ENCODE measurements at places on chromosomes 2 and 18.
A peak's percentile ranks its signal among the peaks of the same experiment; 100 is the strongest.

GRCh38 chr18:41096504-41096903 lies 858.5 kb upstream of the PIK3C3 start:
- no peak for DNase-seq

- no peak for DNase-seq
Measured at GRCh38 chr2:11652553-11652952, 17.4 kb downstream of the NTSR2 start.

GRCh38 chr2:162241571-162241970 lies 1.7 kb downstream of the FAP start:
- no peak for DNase-seq

DNA sequence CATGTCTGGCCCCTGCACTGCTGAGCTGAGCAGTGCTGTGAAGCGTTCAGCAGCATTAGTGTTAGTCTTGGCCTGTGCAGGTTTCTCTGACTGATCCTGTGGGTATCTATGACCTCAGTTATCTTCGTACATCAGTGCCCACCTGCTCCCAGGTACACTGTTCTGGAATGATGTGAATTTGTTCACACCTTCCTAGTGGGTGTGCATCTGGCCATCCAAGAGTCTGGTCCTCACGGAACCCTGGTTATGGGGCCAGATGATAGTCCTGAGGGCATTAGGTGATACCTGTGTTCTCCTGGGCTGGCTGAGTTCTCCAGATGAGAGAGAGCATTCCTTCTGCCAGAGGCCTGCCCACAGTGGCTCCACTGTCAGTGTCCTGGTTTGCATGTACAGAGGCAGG lies 57.2 kb downstream of the INPP4A start:
- DNase-seq = no peak

DNA sequence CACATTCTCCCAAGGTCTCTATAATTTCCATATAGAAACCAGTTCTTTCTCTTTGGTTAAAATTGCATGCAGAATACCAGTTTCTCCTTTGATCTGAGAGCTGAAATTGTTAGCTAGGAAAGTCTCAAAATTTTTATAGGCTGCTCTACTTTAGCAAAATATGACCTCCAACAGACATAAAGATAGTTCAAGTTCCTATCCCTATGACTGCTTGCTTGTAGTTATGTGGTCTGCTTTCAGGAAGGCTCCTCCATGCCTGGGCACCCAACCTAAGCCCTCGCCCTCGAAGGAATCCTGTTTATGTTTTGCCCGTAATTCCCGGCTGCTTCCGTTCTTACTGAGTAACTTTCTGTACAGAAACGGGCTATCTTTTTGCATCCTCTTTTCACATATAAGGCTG lies 28.0 kb upstream of the LTBP1 start:
- DNase-seq = no peak

DNA sequence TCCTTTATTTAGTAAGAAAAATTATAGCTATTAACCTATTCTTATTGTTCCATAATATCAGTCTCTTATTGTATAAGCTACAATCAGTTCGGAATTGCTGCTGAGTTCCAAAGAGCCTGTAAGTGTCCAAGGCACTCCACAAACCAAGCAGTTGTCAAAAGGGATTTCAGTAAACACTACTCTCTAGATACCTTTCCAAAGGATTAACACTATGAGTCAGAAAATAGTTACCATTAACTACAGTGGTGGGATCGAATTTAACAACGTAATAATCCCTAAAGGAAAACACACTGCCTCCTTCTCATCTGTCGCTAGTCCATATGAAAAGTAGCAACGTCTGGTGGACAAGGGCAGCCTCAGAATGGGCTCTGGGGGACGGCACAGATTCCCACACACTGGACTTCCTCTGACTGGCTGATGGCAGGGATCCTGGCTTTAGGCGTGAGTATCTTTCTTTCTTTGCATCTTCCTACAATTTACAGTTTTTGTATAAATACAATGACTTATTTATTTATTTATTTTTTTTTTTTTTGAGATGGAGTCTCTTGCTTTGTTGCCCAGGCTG lies 8.8 kb downstream of the TGFBRAP1 start:
- no peak for DNase-seq

DNA sequence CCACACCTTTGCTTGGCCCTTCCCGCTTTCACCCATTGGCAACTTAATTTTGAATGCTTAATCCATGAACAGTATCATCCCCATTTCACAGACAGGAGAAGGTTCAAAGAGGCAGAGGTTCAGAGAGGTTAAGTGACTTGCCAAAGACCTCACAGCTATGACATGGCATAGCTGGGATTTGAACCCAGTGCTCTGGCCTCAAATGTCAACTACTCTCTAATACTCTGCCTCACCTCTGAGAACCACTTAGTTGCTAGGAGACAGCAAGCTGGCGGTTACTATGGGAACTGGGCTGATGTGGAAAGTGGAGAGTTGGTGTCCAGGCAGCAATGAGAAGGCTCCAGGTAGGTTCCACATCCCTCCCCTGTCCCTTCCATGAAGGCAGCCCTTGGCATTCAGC lies 15.8 kb upstream of the PRSS56 start:
- DNase-seq = no peak

- no peak for DNase-seq
Measured at GRCh38 chr2:217739741-217740140, 263.1 kb downstream of the TNS1 start.

DNA sequence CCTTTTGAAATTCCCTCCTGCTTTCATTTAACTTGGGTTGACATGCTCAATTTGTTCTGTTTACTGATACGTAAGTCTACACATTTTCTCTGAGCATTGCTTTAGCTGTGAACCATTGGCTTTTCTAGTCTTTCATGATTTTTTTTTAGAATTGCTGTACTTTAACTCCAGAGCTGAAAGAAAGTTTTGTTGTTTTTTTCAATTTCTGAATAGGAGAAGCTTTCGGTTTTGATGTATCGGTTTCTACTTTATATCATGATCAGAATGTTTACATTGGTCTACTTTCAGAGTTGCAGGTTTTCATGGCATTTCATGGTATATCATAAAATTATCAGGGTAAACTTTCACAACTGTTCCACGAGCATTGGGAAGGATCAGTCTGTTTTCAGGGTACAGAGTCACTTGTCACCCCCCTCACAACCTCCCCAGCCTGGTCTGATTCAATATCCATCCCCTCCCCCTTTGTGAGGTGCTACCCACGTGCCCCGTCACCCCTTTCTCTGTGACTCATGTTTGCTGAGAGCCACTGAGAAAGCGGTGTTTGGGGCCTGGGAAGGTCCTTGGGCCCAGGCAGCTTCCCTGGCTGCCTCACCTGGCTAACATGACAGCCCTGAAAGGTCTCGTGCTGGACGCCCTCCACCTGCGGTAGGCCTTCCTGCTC lies 7.0 kb downstream of the ASTL start:
- no peak for DNase-seq

DNA sequence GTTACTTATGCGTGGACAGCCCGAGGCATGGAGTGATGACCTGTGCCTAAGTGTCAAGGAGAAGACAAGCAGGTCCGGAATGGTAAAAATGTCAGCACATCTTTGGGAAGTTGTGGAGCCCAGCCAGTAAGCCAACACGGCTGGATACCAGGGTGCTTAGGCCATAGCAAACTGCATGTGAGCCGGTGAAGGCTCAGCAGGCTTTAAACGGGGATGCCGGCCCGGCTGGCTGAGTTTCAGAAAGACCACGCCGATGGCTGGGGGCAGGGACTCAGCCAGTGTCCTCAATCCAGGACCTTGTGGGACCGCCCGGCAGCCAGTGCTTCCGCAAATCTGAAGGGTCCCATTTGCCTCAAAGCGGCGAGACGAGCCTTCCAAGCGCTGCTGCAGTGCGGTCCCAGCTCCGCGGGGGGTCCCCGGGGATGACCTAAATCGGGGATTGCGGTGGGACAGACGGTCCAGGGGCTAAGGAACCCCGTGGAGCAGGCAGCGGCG lies 946 bp upstream of the AGAP1 start:
- no peak for DNase-seq

GRCh38 chr2:123434546-123435395 lies 590.3 kb upstream of the CNTNAP5 start:
- DNase-seq = no peak

DNA sequence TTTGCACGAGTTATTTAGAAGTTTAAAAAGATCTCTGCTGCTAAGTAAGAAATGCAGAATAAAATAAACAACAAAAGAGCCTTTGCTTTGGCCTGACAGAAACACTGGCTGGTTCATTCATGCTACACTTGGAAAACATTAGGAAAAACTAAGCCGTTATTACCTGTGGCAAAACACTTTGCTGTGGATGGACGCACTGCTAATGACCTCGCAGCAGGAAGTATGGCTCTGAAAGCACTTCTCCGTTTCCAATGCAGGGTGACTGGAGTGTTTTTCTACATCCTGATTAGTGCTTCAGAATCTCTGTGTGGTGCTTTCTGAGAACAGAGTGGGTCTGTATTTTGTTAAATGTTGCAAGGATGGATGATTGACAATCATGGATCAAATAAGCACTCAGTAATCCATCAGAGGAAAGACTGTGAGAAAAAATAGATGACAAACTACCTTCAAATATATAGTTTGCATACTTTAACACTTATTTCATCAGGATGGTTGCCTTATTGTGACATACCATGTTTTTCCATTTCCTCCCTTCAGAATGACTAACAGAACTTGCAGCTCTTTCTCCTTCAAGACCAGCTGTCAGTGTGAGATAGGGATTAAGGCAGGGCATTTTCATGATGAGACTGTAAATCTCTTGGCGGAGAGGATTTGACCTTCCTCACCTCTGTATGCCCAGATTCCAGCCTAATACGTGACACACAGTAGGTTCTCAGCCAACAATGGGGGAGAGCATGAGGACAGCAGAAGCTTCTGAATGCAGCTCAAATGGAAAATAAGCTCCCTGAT lies 38.0 kb downstream of the LINC00305 start:
- DNase-seq = peak; percentile 60

DNA sequence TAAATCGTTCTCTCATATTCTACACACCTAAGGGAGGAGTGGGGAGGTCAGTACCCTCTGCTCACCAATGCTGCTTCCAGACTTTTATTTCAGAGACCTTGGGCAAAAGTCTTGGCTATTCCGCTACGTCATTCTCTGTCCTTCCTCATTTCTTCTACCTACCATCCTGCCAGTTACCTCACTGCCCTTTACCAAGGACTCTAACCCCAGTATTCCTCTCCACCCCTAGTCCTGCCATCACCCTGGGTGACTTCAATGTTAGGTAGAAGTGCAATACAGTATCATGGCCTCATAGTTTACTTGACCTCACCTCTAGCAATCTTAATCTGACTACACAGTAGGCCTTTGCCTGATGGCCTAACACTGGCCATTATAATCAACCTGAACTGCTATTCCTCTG lies 27.8 kb downstream of the RTN4 start:
- no peak for DNase-seq

- no peak for DNase-seq
Measured at GRCh38 chr2:121650315-121650930, 1.2 kb upstream of the CLASP1 start.

GRCh38 chr2:109387221-109387735 lies 226.5 kb downstream of the SEPTIN10 start:
- DNase-seq = no peak

- no peak for DNase-seq
Measured at GRCh38 chr2:176924909-176925534, 287.6 kb upstream of the HNRNPA3 start.

GRCh38 chr2:159445307-159445706 lies 158.8 kb upstream of the WDSUB1 start:
- no peak for DNase-seq

- no peak for DNase-seq
Measured at GRCh38 chr2:212489719-212490346, 48.8 kb downstream of the ERBB4 start.

DNA sequence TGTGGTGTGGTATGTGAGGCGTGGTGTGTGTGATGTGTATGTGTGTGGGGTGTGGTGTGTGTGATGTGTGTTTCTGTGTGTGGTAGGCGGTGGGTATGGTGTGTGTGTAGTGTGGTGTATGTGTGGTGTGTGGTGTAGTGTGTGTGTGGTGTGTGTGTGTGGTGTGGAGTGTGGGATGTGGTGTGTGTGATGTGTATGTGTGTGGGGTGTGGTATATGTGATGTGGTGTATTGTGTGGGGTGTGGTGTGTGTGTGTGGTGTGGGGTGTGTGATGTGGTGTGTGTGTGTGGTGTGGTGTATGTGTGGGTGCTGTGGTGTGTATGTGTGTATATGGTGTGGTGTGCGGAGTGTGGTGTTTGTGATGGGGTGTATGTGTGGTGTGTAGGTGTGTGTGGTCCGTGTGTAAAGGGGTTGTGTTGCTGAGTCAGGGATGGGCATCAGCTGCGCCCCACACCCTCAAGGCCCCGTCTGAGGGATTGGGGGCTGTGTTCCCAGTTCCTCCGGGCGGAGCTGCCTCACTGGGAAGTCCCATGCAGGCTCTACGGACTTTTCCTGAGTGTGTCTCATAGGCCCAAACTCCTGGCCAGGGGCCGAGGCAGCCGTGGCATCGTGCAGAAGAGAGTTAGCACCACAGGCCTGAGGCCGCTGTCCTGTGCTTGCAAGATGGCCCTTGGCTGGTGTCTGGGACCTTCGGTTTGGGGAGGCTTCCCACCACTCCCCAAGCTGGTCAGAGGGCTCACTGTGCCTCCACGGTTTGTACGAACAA lies 18.2 kb upstream of the ARL4C start:
- no peak for DNase-seq

GRCh38 chr2:201406077-201406662 lies 45.1 kb downstream of the TRAK2 start:
- DNase-seq = peak; percentile 92

- DNase-seq = peak; percentile 69
Measured at GRCh38 chr2:28291811-28292440, 100.7 kb upstream of the FOSL2 start.

DNA sequence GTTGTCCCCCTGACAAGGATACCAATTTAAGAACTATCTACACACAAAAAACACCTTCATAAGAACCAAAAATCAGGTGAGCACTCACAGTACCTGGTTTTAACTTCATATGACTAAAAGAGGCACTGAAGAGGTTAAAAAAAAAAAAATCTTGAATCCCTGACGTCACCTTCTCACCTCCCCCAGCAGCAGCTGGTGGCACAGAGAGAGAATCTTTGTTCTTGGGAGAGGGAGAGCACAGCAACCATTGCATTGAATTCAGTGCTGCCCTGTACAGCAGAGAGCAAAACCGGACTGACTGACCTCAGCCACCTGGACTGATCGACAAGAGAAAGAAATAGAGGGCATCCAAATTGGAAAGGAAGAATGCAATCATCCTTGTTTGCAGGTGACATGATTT lies 566.0 kb downstream of the TMX3 start:
- no peak for DNase-seq

Data from fibroblast of skin of left quadriceps (primary cell).